NCI-H1048 (cell line): ENCODE measurements at places on chromosomes 11 and 22.

DNA sequence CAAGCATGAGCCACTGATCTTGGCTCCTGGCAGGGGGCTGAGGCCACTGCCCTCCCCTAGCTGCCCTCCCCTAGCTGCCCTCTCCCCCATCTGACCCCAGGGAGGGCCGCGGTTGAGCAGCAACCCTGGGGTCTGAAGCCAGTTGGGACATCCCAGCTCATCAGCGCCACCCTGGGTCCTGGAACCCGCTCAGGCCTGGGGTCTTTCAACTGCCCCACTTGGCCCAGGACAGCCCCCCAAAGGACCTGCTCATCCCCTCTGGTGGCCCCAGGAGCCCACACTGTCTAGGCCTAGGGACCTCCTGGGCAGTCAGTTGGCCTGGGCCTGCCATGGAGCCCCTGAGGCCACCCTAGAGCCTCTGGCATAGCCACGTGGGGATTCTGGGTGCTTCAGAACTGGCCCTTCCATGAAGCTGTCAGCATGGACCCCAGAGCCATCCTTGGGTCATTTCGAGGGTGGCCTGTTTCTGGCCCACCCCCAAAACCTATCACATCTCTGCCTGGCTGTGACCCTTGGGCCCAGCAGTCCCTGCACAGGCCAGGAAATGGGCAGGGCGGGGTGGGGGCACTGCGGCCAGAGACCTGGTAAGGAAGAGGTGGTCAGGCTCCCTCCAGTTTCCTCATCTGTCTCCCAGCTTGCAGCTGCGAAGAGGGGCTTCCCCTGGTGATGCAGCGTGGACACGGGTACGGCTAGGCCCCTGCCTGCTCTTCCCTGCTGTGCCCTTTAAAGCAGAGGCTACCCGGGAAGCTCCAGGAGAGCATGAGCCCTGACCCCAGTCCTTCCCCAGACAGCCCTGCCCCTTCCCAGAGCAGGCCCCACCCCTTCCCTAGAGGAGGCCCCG, 37.9 kb downstream of the MUC2 start:
- no peak for DNase-seq

- no peak for DNase-seq
These were observed 62.1 kb downstream of the GRK3 start for GRCh38 chr22:25626624-25626990.

GRCh38 chr11:111696556-111696955, 69.6 kb downstream of the PPP2R1B start:
- no peak for DNase-seq

GRCh38 chr11:67002297-67002913, 20.5 kb upstream of the SYT12 start:
- no peak for DNase-seq

- DNase-seq = no peak
These were observed 579 bp upstream of the CYB5R2 start for GRCh38 chr11:7673724-7674434.

- no peak for DNase-seq
These were observed 185.5 kb downstream of the SWAP70 start for GRCh38 chr11:9849389-9849788.

DNA sequence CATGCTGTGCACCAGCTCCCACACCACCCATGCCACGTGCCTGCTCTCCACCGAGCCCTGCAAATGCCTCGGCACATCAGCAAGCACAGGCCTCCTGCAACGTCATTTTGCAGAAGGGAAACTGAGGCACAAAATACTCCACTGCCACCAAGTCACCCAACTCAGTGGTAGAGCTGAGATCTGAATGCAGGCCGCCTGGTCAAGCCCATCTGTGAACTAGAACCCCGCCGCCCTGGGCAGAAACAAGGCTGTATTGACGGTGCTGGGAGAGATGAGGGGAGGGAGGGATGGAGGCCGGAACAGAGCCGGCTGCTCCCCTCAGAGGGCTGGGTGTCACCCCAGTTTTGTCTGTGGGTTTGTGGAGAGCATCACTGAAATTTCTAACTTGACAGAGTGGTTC, 81.4 kb downstream of the CDKN1C start:
- no peak for DNase-seq

- DNase-seq = no peak
These were observed 57.3 kb upstream of the SLN start for GRCh38 chr11:107769189-107769588.

DNA sequence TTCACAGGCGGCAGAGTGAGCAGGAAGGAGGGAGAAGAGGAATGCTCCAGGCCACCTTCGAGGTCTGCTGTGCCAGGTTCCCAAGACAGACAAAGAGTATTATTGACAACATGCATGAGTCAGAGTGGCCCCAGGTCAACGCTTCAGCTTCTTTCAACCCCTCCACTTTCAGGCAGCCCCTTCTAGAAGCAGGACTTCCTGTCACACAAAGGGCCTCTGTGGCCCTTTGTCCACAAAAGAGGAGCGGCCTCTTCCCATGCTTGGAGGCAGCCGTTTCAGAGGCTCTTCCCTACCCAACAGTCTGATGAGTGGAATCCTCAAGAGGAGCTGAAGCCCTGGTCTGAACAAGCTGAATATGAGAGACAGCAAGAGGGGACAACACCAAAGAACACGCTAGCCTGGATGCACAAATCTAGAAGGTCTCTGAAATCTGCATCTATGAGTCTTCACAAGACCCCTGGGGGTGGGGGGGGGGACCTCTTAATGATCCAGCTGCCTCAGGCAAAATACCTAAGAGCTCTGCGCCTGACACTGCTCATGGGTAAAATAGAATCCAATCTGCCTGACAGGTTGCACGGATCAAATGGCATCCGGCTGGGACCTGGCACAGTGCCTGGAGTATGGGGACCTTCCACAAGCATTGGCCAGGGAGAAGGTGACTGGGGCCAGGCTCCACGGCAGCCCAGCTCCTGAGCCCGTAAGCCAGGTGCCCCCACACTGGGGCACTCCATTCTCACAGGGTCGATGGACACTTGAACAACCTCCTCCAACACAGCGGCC, 67.5 kb downstream of the PACSIN2 start:
- DNase-seq = no peak

DNA sequence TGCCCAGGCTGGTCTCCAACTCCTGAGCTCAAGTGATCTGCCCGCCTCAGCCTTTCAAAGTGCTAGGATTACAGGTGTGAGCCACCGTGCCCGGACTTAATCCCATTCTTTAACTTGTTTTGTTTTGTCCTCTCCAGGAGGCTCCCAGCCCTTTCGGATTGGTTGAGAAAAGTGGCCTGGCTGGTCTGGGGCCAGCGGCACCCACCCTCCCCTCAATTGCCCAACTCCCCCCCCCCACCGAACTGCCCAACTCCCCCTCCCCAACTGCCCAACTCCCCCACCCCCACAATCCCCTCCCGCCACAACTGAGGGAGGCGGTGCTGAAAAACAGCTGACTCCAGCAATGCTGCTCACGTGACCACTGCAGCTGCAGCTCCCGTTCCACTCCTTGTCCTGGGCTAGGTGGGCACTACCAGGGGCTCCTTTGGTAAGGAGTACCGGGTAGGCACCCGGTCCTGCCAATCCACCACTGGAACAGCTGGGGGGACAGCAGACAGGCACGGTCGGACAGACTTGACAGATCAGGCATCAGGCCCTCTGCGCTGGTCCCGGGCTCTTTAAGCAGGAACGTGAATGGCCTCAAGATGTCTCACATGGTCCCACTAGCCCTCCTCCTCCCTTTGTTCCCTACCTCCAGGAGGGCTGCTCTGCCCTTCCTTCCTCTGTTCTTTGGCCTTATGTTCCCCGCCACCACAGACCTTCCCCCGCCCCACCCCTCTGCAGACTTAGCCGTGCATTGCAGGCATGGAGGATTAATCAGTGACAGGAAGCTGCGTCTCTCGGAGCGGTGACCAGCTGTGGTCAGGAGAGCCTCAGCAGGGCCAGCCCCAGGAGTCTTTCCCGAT, at the start of gene TCN2:
TCN2 (plus strand) TSS at position 720 of the 845 bp plus-strand sequence. CDS start 158 bp downstream, outside the sequence.
- no peak for DNase-seq

GRCh38 chr11:103202048-103202651, 92.9 kb downstream of the DYNC2H1 start:
- DNase-seq = no peak

DNA sequence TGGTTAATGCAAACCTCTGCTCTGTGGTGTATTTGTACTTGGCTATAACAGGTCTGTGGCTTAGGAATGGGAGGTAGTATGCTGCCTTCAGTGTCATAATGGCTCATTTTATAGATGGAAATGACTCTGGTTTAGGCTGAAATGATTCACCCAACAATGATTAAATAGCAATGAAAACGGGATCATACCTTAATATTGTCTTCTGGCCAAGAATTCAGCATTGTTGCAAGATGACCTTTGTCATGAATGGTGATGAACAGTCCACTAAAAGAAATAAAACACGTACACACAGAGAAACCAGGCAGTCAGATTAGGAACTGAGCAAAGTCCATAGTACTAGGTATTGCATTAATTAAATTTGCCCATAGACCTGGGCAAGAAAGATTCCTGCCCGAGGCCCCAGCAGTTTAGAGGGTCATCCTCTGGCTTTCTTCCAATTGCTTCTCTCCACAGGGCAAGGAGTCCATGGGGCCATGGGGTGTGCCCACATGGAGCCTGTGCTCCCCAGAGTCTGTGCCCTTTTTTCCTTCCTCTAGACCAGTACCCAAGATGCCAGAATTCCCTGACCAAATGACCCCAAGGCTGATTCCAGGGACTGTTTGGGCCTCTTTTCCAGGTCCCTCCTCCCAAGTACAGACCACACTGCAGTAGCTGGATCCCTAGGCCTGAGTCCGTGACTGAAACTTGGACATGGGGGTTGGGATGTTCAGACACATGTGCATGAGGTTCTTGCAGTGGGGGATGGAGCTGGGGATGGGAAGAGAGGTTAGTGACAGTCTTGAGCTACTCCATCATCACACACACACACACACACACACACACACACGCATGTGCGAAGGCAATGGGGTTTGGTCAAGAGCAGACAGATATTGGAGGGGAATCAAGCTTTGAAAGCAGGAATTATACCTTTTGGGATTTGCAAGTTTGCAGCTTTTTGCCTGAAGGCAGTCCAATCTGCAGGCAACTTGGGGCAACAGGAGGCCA, 134.2 kb downstream of the CCDC81 start:
- DNase-seq = no peak

DNA sequence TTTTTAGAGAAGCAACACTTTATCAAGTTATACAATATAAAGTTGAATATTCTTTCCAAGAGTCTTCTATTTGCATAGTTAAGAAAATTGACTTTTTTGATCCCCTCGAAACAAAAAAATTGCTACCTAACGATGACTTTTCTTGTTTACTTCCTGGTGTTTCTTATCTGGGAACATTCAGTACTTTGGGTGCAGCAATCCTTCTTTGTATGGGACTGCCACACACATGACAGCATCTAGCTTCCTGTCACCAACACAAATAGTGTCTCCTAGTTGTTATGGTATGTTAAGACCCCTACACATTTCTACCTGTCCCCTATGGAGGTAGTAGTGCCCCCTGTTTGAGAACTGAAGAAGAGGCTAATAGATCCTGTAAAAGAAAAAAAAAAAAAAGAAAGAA, 841.7 kb upstream of the FAT3 start:
- no peak for DNase-seq

GRCh38 chr11:74932169-74932568, 16.7 kb downstream of the XRRA1 start:
- no peak for DNase-seq

DNA sequence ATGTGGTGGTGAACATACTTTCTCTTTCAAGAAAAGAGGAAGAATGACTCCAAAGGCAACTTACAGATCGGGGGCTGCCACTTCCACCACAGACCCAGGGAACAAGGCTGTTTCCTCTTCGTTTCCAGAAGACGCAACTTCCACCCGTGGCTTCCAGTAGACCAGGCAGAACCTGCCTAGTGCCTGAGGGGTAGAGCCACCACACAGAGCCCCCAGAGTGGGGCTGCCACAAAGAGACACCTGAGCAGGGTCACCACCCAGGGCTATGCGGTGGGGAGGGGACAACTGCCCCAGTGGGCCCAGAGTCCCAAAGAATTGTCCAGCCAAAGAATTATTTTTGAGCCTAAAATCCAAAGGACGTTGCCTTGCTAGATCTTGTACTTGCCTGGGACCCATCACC, 16.7 kb upstream of the PHF21B start:
- DNase-seq = no peak

DNA sequence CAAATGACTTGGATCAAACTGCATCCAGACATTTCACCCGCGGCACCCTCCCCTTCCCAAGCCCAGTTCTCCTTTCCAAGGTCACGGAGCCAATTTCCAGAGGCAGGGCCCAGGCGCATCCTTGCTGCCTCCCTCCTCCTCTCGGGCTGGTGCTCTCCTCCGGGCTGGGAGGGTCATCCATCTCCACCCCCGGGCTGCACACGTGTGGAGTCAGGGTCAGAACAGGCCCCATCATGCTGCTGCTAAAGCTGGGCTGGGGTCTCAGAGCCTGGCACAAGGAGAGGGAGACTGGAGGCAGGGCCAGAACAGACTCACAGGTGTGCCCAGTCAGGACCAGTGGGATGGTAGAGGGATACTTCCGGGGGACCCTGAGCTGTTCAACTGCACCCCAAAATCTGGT, 14.0 kb downstream of the RSPH14 start:
- DNase-seq = no peak

- no peak for DNase-seq
These were observed 5.9 kb upstream of the NRXN2 start for GRCh38 chr11:64728757-64729365.

DNA sequence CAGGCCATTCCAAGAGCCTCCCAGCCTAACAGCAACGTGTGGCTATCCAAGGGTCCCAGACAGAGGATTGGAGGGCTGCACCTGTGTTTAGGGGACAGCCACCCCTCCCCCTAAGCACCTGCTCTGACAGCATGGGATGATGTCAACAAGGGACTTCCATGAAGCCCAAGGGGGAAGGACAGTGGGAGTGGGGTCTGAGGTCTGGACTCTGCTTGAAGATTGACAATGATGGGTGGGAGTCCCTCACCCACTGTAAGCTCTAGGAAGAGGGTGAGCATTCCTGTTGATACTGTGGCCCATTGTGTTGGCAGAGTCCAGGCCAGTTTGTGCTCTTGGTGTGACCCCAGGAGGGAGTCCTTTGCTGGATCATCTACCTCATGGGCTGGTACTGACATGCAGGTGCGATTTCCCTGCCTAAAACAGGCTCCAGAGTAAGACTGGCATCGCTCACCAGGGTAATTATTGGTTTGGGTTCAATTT, 46.9 kb upstream of the TUB start:
- no peak for DNase-seq
